ENCODE measurements at places on chromosomes 3 and 15.

DNA sequence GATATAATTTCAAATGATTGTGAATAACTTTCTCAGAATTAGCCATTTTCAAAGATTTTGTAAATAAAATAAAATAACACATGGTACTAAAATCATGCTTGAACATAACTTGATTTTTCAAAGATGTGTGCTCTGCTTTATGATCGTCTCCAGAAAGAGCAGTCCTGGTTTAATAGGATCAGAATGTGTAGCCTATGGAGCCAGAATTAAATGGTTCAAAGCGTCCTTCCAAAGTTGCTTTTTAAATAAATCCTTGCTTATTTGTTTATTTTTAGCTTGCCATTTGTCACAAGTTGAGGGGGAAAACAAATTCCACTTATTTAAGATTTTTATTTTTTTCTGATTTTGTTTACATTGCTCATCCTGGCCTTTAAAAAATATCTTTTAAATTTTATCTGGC lies 123.7 kb upstream of the SPRED1 start:
- no peak for DNase-seq

DNA sequence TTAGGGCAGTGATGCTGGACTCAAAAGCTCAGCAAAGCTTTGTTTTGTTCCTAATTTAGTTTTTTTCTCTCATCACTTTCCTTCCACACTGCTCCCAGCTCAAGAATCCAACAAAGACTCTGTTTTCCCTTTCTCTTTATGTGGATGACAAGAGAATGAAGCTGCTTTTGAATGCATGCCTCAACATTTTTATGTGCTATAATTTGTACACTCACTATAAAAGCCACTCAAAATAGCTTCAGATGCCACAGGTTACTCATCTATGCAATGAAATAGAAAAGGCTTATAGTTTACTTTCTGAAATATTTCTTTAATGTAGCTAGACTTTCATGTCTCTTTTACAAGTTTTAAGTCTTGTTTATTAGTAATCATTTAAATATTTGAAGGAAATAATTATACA lies 714.9 kb downstream of the OTOL1 start:
- no peak for DNase-seq

GRCh38 chr3:122058294-122058693 lies 3.1 kb downstream of the CD86 start:
- no peak for DNase-seq

- no peak for DNase-seq
These were observed 40.6 kb downstream of the TPRA1 start for GRCh38 chr3:127549826-127550467.

GRCh38 chr3:16800361-16800760 lies 84.4 kb upstream of the PLCL2 start:
- no peak for DNase-seq

- DNase-seq: no peak
These were observed 10.0 kb downstream of the CADM2 start for GRCh38 chr3:84968701-84969235.

GRCh38 chr15:62847900-62848489 lies 194.6 kb upstream of the TPM1 start:
- DNase-seq: peak; percentile 2

GRCh38 chr3:157520485-157521150 lies 17.4 kb upstream of the VEPH1 start:
- DNase-seq: no peak

DNA sequence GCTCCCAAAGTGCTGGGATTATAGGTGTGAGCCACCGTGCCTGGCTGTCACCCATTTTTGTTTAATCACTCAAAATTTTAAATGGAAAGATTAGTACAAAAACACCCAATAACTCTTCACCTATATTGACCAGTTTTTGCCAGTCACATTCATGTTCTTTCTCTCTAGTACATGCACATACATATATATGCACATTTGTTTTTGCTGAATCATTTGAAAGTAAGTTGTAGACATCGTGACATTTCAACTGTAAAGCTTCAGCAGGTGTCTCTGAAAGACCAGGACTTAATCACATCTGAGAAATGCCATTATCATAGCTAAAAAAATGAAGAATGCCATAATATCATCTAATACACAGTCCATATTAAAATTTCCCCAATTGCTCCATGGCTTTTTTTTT lies 6.5 kb upstream of the SEMA4B start:
- no peak for DNase-seq

DNA sequence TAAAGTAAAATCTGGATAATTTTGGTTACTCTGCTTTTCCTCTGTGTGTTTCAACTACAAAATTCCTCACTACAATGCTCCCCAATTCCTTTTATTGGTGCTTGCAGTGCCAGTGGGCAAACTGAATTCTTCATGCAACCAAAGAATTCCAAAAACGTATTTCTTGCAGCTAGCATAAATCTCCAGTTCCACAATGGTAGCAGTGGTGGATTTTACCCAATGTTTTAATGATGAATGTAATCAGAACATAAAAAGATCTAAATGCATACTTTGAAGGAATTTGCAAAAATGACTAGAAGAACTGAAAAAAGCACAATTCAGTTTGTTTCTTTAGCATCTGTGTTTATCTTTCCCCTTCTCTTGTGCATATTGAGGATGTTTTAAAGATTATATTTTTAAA lies 359.6 kb upstream of the TPRG1 start:
- DNase-seq: no peak

GRCh38 chr15:94909510-94909909 lies 678.1 kb downstream of the MCTP2 start:
- DNase-seq: no peak

DNA sequence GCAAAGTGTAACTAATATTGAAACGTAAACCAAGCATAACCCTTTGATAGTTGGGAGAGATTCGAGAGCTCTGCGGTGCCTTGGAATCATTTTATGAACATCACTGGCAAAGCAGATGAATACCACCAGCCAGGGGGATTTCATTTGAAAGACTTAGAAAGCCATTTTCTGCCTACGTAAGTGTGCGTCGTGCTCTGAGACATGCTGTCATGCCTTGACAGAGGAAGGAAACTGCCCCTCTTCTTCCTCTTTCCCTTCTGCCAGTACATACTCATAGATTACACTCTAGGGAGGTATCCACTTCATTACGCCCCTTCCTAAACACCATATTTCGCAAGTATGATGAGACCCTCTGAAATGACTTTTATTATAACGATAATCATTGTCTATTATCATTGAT lies 3.3 kb upstream of the MTHFS start:
- DNase-seq: no peak

- DNase-seq: no peak
These were observed 264.4 kb upstream of the NR2F2 start for GRCh38 chr15:96066126-96066525.

DNA sequence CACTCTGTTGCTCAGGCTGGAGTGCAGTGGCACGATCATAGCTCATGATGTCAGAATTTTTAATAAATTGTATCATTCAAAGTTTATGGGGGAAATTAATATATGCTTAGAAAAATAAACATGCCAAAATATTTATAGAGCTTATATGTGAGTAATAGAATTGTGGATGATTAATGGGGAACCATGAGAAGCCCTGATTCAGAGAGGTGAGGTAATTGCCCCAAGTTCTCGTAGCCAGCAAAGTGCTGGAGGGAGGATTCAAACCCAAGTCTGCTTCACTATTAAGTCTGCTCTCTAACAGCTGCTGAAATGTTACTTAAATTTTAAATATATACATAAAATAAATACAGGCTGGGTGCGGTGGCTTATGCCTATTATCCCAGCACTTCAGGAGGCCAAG lies 26.2 kb upstream of the IGF2BP2 start:
- DNase-seq: no peak

DNA sequence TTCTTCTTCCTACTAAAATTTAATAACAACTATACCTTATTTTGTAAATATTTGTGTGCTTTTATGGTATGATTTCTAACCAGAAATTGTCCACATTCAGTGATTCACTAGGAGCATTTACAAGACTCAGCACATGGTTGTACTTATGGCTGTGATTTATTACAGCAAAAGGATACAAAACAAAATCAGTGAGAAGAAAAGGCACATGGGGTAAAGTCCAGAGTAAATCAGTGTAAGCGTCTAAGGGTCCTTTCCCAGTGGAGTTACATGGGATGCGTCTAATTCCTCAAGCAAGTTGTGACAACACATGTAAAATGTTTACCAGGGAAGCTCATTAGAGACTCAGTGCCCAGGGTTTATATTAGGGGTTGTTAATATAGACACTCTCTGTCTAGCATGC lies 31.1 kb downstream of the RNF13 start:
- DNase-seq: no peak

GRCh38 chr3:156728267-156728985 lies 54.0 kb downstream of the TIPARP start:
- DNase-seq: peak; percentile 24

GRCh38 chr3:99817047-99817436 lies 620 bp upstream of the CMSS1 start:
- peak; percentile 10 for DNase-seq

GRCh38 chr3:30475038-30475808 lies 131.2 kb upstream of the TGFBR2 start:
- DNase-seq: no peak

- DNase-seq: no peak
These were observed 27.7 kb downstream of the MBNL1 start for GRCh38 chr3:152296382-152296781.

- DNase-seq: no peak
These were observed 15.4 kb downstream of the ZDHHC19 start for GRCh38 chr3:196195664-196196265.

- DNase-seq: no peak
These were observed 2.6 kb upstream of the ACKR4 start for GRCh38 chr3:132594498-132594897.

DNA sequence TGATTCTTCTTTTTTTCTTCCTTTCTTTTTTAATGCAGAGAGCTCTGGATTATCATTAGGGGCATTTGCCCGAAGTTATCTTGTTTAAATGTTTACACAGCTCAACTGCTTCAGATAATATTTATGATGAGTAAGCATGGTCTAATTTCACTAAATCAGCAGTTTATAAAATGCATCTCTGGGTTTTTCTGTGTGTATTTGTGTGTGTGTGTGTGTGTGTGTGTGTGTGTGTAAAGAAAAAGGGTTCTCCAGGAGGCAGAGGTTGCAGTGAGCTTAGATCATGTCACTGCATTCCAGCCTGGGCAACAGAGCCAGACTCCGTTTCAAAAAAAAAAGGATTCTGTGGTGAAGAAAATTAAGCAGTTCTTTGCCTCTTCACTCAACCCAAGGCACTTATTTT lies 25.9 kb upstream of the TNFSF10 start:
- DNase-seq: no peak

DNA sequence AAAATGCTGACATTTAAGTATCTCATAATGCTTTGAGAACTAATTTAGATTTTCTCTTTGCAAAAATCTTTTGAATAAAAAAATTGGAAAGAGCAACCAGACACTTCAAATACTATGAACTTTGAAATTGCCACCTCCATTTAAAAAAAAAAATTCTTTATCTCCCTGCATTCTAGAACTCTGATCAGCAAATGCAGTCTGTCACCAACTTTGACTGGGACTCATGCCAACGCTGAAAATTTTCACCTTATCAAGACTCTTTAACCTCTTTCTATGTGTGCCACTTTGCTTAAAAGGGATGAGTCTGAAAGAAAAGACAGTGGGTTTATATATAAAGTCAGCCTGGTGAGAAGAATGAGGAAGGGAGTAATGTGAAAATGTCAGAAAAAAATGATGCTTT lies 191.2 kb upstream of the ARPP21 start:
- DNase-seq: no peak

DNA sequence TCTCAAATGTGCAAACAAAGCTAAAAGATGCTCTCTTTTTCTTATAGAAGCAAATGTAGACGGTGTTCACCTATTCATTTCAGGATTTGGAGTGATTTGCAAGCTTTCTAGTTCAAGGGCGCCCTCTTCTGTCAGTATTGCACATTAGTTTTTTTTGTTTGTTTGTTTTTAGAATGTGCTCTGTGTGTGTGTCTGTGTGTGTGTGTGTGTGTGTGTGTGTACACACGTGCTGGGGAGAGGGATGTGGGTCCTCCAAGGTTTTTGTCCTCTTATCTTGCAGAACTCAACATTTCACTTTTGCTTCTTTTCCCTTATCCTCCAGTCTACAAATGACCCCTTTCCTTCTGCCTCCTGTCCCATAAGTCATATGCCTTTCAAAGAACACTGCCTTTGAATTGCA lies 23.5 kb downstream of the DNAH1 start:
- DNase-seq: peak; percentile 58

- no peak for DNase-seq
These were observed 230.3 kb downstream of the ATP8B4 start for GRCh38 chr15:49888734-49889133.

- DNase-seq: no peak
These were observed 78.2 kb downstream of the DAPK2 start for GRCh38 chr15:63968122-63968524.

GRCh38 chr15:33311312-33311971 lies 675 bp downstream of the RYR3 start:
- DNase-seq: no peak

DNA sequence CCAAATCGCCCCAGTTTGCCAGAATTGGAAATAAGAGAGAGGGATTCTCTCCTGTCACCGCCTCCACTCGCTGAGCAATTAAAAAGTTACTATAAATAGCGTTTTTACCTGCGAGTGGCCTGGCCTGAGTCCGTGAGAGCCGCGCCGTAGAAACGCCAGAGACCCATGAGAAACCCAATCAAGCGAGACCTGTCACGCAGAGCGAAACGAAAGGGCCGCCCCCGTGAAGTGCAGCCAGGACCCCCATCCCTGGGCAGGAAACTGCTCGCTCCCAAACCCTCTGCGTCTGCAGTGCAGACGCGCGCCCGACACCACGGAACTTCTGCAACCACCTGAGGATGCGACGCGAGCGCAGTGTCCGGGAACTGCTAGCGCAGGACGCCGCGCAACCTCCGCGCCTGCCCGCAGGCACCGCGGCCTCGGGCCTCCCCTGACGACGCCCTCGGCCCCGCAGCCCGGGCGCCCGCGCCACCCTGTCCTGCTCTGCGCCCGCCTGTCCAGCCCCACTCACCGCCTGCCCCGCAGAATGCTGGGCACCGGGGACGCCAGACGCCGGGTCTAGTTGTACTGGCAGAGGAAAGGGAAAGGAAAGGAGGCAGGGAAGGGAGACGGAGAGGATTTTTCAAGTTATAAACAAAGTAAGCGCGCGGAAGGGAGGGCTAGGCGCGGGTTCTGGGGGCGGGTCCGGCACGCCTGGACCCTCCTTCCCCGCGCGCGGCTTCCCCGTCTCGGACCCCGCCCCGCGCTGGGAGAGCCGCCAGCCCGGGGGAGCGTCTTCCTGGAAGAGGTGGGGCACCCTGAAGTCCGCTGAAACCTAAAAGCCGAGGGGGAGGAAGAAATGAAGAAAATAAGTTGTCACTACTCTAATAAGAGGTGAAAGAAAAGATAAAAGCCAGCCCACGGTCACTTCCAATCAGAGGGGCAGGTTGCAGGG lies at the start of gene PLSCR4:
Gene PLSCR4, minus strand, starts transcription at position 657 of the 934 bp plus-strand sequence. CDS start 29,034 bp downstream, outside the sequence.
- DNase-seq: peak; percentile 50

- no peak for DNase-seq
These were observed 8.4 kb downstream of the BOC start for GRCh38 chr3:113219605-113220300.

- DNase-seq: peak; percentile 4
These were observed 519 bp downstream of the ASB7 start for GRCh38 chr15:100602823-100603393.

GRCh38 chr15:77838595-77838994 lies 205.9 kb upstream of the LINGO1 start:
- no peak for DNase-seq

Data from NCI-H345 (cell line).